Activated CD8-positive, alpha-beta T cell treated with anti-CD3 and anti-CD28 coated beads for 36 hours (primary cell): ENCODE measurements at places on chromosomes 16 and 17.

- no peak for DNase-seq
Measured at GRCh38 chr17:42917236-42917603, 16.6 kb downstream of the G6PC1 start.

DNA sequence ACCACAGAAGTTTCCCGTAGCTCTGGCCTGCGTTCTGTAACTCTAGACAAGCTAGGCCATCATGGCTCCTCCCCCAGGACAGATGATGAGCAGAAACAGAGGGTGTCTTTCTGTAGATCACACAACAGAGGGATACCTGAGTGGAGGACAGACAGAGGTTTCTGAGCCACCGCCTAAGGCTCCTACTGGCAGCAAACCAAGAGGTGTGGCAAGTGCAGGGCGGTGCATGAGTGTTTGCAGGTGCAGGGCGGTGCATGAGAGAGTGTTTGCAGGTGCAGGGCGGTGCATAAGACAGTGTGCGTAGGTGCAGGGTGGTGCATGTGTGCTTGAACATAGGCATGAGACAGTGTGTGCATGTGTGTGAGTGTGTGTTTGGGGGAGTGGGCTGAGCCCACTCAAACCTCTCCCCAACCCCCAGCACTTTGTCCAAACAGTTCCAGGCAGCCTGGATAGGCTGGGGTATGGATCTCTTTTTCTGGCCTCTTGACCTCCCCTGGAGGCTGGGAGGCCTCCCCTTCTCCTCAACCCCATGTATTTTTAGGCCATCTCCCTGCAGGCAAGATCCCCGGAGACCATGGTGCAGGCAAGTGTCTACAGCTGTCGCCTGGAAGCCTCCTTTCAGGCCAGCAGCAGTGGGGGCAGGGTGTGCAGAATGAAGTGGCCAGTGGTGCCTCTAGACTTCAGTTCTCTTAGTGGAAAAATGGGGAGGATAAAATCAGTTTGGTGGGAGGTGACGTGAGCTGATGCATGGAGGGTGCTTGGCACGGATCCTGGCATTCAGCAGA is 53.4 kb upstream of the CBX4 start:
- DNase-seq: no peak

DNA sequence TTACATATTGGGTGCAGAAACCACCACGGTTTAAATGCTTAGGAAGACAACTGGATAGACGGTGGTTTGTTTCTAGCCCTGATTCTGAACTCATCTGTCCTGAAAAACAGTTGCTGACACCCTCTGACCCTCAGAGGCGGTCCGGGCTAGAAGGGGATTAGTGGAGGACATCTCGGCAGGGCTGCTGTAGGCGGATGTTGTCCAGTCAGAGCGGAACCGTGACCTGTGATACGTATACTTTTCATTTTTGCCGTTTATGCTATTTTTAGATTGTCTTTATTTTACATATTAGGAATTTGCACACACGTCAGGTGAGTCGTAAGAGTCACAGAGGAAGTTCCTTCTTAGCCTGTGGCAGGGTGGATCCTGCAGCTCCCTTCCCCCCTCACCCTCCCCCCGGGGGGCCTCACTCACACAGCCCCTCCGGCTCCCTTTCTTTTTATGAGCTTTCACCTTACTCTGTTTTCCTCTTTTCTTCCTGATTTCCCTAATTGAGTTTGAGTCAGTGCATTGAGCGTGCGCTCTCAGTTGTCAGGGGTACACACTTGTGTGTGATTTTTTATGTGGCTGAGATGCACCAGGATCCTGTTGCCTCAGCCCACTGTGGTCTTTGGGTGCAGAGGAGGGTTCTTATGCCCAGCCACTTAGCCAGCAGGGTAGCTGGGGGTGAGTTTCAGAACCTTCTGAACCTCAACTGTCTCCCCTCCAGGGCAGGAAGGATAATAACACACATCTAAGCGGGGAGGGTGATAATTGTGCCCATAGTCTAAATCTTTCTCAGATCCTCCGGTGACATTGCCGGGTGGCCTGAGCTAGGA is 211.1 kb upstream of the CHMP6 start:
- DNase-seq: peak; percentile 63

DNA sequence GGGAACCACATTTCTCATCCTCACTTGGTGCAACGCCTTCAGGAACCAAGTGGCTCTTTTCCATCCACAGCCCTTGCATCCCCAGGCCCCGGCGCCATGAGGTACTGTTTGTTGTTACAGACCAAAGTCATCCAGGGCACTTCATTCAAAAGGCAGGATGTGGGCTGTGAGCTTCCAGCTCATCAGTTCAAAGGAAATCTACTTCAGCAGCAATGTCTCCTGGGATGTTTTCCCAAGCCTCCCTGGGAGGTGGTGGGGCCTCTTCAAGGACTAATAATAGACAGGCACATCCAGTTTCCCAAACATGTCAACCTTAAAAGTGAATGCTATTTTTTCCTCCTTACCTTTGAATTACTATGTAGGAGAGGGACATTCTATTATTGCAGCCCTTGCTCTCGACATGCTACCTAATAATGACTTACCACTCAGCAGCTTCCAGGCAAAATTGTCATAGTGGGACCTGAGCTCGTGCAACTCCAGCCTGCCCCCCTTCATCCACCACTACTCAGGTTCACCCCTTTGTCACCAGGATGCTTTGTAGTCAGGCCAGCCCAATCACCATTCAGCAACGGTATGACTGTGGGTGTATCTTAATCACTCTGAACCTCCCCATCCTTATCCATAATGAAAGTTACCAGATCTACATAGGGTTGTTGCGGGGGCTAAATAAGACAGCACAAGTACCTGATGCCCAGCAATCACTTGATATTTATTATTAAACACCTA is 1.7 kb upstream of the PRKCB start:
- DNase-seq: peak; percentile 45

DNA sequence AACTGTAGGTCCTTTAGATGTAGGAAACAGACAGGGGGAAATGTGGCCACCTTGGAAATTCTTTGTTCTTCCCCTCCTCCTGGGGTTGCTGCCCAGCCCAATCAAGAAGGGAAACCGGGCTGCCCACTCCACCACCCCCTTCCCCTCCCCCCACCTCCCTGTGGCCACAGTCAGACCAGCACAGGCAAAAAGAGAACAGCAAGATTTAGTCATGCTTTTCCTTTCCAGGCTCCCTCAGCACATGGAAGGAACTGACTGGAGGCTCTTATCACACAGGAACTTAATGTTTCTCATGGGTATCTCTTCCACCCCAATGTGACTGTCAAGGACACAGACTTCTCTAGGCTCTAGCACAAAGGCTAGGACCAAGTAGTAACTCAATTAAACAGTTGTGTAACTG is 3.0 kb upstream of the CCL1 start:
- DNase-seq: no peak

DNA sequence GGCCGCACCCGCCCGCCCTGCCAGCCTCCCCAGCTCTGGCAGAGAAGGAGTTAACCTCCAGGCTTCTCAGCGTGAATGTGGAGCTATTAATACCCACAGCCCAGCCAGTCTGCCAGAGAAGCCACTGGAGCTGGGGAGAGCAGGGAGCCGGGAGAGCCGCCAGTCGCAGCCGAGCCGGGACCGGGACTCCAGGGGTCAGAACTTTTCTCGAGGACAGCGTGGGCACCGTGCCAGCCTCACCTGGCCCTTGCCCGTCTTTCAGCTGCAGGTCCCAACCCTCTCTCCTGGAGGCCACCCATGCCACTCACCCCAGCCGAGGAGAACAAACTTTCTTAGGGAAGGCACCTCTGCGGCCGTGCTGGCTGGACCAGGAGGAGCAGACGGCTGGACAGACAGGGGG is 33.8 kb upstream of the SBK1 start:
- DNase-seq: no peak

- DNase-seq: peak; percentile 77
Measured at GRCh38 chr17:42414704-42415409, 8.2 kb downstream of the CAVIN1 start.

DNA sequence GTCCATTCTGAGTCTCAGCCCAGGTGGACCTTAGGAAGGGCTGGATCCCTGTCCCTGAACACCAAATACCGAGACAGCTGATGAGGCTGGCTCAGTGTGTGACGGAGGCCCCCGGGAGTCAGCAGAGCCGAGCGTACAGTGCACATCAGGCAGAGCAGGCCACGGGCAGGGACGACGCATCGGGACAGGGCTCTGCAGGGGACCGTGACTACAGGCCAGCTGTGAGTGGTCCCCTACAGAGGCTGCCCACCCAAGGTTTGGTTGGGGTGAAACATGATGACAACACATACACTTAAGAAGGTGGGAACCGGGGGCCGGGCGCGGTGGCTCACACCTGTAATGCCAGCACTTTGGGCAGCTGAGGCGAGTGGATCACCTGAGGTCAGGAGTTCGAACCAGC is 6.4 kb downstream of the CCDC137 start:
- DNase-seq: no peak

DNA sequence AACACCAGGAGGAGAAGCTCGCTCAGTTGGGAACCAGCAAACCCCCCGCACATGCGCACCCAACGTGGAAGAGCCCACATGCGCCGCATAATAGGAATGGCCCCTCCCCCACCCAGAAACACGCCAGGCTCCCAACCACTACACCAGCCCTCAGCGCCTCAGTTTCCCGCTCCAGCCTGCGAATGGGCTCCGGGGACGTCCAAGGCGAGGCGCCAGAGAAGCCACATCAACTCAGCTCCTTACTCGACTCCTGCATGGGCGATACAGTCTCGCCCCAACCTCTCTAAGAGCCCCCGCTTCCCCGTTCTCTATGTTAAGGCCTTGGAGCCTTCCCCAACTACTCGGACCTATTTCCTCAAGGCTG is 504 bp downstream of the SRSF1 start:
- DNase-seq: peak; percentile 73

DNA sequence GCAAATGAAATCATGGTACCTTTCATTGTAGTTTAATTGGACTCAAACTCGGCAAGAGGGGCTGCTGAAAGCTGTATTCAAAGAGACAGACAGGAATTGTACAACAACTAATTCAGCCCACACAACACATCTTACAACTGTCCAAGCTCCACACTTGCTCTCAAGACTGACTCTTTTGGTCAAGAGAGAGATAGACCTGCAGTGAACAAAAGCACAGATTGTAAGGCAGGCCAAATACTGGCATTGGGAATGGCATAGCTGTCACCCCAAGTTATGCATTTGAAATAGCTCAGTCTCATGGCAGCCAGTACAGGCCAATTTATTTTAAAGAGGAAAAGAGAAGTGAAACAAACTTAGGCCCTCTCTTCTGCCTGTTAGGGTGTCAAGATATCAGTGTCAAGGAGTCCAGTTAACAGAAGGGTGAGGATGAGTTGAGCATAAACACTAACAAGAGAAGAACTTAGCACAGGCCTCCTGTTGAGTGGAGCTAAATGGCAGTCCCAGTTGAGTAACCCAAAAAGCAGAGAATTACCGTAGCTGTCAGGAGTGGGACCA is 215.7 kb downstream of the IRX3 start:
- no peak for DNase-seq
